ENCODE measurements at places on chromosomes 2 and 18. TPM values are rescaled to one million over a fixed set of nuclear protein-coding genes. Genes with fewer than 3 reads are reported as not detected.

GRCh38 chr2:3642521-3643215, 15.3 kb upstream of the ALLC start:
- no peaks in the 10 kb centered on the region for H3K4me1 ChIP-seq
- H3K4me3 ChIP-seq, result no peak overlapping the region
- no peak for DNase-seq
- H3K27ac ChIP-seq, result no peak overlapping the region

DNA sequence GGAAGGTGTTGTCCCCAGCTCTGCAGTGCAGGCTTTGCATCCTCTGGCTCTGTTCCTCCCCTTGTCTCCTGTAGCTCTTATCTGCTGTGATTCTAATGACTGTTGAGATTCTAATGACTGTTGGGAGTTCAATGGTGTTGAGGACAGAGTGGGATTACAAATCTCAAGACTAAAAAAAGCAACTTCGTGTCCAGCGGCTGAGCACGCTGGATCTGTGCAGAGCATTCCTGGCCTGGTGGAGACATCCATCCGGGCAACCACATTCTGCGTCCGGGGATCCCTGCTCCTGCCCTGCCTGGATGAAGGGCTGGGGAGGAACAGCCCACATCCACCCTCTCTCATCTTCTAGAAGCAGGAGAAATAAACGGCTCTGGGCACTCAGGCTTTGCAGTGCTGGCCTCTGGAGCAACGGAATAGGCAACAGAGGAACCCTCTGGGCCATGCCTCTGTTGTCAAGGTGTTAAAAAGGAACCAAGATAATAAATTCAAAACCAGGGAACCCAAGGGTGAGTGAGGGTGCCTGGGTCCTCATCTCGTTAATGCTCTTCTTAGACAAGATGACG, 106.7 kb upstream of the ASB18 start:
- DNase-seq, result no peak
- no peaks in the 10 kb centered on the region for H3K4me1 ChIP-seq
- H3K27me3 ChIP-seq, result no peaks in the 10 kb centered on the region
- H3K27ac ChIP-seq, result no peak overlapping the region

GRCh38 chr18:75482880-75483279, 55.4 kb upstream of the SMIM21 start:
- H3K27ac ChIP-seq, result no peak overlapping the region
- DNase-seq, result no peak
- no peaks in the 10 kb centered on the region for H3K4me1 ChIP-seq

DNA sequence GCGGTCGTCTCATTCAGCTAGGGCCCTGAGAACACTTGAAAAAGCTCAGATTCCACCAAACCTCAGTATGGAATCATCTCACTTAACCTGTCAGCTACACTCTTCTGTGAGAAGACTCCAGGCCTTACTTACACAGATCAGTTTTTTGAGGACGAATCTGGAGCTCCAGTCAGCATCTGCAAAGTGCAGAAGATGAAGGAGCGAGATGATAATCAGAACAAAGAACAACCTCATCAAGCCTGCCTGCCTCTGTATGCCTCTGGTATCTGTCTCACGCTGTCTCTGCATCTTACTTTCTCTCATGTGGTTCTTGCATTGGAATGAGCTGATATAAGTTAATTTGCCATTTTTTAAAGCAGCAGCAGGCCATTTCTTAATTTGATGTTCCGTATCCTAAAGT, 444.1 kb upstream of the LRATD1 start:
- no peaks in the 10 kb centered on the region for H3K36me3 ChIP-seq
- no peaks in the 10 kb centered on the region for H3K4me1 ChIP-seq
- no peak for DNase-seq
- no peaks in the 10 kb centered on the region for H3K27me3 ChIP-seq
- H3K4me3 ChIP-seq, result no peak overlapping the region

DNA sequence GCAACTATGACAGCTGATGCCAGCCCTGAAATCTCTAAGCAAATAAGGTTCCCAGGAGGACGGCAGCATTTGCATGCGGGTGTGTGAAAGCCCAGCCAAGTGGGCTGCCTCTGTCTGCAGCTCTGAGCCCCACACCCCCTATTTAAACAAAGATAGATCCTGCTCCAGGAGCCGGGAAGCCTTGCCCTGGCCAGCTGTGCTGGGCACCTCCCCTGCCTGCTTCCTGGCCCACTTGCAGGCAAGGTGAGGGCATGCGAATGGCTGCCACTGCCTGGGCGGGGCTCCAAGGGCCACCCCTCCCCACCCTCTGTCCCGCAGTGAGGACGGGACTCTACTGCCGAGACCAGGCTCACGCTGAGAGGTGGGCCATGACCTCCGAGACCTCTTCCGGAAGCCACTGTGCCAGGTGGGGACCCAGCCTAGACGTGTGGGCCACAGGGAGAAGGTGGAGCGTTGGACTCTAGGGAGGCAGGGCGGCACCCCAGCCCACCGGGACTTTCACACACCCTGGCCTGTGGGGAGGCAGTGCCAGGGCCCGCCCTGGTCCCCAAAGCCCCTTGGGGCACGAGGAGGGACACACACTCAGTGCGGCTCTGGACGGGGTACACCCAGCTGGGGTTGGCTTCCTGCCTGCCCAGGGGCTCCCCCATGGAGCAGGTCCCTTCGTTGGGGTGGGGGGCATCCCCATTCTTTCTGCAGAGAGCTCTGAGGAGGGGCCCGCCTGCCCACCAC, at the start of gene ANO7:
Gene ANO7 (plus strand): TSS at position 317 of the 732 bp plus-strand sequence. CDS start 1,387 bp downstream, outside the sequence.
- DNase-seq, result peak; percentile 41
- peak within 1 kb of the TSS; percentile 33 for H3K27ac ChIP-seq
- H3K4me1 ChIP-seq, result no peaks in the 10 kb centered on the region
- H3K27me3 ChIP-seq, result no peaks in the 10 kb centered on the region
- H3K4me3 ChIP-seq, result no peak within 1 kb of the TSS

GRCh38 chr2:1690056-1690775, 54.1 kb downstream of the PXDN start:
- no peak overlapping the region for H3K4me3 ChIP-seq
- no peaks in the 10 kb centered on the region for H3K27me3 ChIP-seq
- H3K27ac ChIP-seq, result no peak overlapping the region
- no peaks in the 10 kb centered on the region for H3K4me1 ChIP-seq
- DNase-seq, result no peak
- no peaks in the 10 kb centered on the region for H3K36me3 ChIP-seq

The CHRND gene
- polyA plus RNA-seq, result 0.53 TPM

The HDHD2 gene
- 16.5 TPM for polyA plus RNA-seq

The GALNT5 gene
- 0.67 TPM for polyA plus RNA-seq

All from small intestine (tissue), 16 donors.